ENCODE measurements at places on chromosomes 2 and 18.

DNA sequence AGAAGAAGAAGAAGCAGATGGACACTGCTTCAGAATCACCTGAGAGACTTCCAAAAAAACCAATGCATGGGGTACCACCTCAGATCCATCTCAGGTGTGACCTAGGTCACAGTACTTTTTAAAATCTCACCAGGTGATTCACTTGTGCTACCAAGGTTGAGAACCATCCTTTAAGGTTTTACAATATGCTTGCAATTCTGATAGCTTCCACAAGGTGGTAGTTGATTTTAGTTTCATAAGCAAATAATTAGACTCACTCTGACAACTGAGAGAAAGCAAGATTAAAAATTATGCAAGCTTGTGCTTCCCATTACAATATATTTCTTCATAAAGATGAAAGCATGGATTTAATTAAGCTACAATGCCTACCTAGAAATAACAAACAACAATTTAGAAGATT, 355.1 kb downstream of the EN1 start:
- DNase-seq: no peak

GRCh38 chr2:240956171-240956934, 42.1 kb upstream of the SNED1 start:
- peak; percentile 30 for DNase-seq

DNA sequence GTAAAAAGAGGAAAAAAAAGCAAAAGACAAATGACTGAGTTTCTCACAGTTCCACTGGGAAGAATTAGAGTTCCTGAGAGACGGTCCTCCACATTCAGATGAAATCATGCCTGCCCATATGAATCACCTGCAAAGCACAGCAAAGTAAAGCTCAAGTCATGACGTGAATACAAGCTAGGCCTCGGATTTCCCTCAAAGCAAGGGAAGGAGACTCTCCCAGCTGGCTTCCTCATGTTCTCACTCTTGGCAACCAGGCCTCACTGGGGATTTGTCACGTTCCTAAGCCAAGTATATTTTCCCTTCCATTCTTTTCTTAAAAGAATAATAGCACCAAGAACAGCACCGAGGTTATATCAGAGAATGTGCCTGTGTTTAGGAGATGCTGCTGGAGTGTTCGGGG, 47.0 kb downstream of the CYP27C1 start:
- peak; percentile 57 for DNase-seq

- DNase-seq: no peak
Measured at GRCh38 chr2:75775311-75775823, 64.7 kb upstream of the GCFC2 start.

DNA sequence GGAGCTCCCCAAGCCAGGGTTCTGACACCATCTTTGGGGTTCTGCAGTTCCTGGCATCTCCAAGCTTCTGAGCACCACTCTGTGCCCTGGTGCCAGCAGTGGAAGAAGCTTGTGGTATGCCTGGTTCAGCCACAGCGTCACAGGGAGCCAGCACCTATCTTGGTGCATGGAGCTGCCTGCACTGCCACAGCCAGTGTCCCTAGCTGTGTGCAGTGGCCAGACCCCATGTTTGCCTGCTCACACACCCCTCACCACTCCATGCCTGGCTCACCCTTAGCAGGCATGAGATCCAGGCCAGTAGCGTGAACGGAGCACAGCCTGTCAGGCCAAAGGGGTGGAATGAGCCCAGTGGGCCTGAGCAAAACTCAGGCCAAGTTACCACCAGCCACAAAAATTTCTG, 290.2 kb upstream of the LRATD1 start:
- DNase-seq: no peak

DNA sequence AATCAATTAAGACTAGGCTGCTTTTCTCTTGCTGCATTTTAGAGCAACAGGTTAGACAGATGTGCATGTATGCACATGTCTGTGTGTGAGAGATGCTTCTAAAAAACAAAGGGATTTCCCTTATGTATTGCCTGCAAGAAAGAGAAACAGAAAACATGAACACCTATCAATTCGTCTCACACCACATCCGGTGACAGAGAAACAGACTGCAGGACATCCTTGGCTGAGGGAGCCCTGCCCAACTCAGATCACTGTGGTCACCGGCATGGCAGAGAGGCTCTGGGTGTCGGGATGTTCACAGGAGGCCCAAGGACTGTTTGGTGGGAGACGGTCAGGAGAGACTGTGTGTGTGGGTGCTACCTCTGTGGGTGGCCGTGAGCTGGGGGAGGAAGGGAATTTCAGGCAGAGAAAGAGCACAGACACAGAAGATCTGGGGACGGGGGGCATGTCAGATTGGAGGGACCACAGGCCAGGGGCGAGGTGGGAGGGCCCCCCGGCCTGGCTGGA, 24.9 kb downstream of the FHL2 start:
- DNase-seq: no peak

GRCh38 chr2:197251576-197251975, 59.0 kb downstream of the ANKRD44 start:
- DNase-seq: no peak

DNA sequence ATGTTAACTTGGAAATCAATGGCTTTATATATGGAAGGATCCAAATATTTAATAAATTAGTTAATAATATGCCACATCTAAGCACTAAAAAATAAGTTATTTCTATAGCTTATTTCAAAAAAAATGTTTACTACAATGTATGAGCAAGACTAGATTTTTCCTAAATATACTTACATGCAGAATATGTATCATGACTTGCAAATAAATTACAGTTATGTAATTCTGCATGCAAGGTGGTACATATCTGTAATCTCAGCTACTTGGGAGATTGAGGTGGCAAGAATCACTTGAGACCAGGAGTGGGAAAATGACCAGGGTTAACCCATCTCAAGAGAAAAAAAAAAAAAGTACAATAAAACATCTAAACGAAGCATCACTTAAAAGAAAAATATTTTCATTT, 11.6 kb downstream of the PUM2 start:
- no peak for DNase-seq

DNA sequence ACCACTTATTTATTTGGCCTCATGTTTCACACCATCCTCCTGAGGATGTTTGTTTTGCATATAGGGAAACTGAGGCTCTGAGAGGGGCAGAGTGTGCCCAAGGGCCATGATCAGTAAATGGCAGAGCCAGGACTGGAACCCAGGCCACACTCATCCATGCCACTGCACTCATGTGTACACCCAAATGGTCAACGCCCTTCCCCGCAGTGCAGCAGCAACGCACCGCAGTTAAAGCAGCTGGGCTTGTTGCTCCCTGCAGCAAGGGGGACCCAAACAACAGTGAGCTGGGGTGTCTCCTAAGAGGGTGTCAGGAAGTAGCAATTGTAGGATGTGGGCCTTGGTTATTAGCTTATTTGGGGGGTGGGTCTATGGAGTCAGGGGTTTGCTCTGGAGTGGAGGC, 36.6 kb downstream of the ZAP70 start:
- DNase-seq: no peak

- DNase-seq: no peak
Measured at GRCh38 chr18:4157352-4157751, 297.8 kb downstream of the DLGAP1 start.

- no peak for DNase-seq
Measured at GRCh38 chr2:70979180-70979488, 704 bp downstream of the ANKRD53 start.

DNA sequence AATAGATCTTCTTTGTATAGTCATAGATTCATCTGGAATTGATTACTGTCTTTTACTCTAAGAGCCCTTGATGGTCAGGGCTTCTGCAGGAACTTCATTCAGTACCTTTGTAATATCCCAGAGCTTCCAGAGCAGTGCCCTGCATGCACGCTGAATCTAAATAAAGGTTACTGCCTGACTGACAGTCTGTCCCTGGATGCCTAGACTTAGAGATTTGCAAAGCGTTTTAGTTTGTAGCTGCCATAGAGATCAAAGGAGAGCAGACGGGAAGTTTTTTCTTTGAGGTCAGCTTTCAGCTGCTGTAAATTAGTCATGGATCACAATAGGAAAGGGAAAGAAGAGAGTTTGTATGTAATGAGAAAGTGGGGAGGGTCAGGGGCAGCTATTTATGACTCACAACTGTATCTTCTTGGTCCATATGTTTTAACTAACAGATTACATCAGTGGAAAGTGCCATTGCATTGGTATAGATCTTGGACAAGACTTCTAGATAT, 45.2 kb upstream of the NYAP2 start:
- DNase-seq: no peak

DNA sequence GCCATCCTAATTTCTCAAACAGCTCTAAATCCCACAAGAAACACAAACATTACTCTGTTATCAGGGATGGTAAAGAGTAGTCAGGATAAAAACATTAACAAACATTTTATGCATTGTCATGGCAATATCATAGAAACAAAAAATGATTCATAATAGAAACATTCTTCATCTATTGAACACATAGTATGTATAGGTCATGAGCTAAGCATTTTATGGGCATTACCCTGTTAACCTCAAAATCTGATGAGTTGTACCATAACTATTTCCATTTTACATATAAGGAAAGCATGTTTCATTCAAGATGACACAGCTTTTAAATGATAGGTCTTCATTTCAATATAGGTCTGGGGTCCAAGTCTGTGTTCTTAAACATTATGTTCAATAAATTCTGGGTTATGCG, 344.9 kb downstream of the RND3 start:
- no peak for DNase-seq

- no peak for DNase-seq
Measured at GRCh38 chr2:19675856-19676460, 225.8 kb downstream of the TTC32 start.

DNA sequence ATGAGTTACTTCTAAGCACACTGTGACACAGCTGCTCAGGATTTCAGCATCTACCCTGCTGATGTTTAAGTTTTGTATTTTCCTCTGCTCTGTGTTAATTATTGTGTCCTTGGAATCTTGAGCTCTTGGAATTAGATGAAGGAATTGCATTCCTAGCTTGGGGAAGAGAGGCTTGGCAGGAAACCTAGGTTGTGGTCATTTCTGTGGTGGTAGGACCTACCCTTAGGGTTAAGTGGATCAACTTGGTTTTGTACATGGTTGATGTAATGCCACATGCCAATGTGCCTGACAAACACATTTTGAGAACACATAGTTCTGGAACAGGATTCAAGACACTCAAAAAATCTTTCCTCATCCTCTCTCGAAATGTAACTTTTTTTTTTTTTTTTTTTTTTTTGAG, 264.5 kb upstream of the MEX3C start:
- no peak for DNase-seq

DNA sequence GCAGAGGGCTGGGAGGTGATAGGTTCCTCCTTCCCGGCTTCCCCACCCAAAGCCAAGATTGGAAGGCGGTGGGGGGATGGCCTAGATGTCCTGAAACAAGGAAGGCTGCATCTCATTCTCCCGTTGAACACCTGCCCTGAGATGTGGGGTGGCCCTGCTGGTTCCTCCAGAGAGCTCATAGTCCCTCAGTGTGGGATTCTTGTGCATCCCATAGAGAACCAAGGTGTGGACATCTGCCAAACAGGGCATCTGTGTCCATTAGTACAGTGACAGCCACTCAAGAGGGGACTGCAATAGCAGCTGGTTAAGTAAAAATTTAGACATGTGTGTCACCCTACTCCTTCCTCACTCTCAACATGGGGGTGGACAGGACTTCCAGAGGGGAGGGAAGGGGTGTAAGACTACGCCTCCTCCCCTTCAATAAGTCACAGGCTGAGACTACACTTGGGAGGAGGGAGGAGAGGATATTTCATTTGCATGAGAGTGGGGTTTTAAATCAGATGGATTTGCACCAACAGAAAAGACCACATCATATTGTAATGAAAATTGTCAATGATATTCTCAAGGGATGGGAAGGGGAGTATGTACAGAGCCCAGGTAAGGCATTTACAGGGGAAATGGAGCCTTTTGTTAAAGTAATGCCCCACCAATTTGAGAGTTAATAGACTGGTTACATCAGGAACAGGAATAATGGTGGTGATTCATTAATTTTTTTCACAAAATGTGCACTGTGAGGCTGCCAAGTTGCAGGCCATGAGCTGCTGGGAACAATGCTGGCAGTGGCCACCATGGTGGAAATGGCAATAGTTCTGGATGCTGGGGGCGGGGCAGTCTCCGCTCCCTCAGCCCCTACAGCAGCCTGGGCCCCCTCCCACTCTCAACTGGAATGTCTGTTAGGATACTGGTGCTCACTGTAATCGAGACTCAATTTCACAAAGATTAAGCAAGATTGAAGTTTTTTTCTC, 80.6 kb downstream of the TEX51 start:
- DNase-seq: no peak

DNA sequence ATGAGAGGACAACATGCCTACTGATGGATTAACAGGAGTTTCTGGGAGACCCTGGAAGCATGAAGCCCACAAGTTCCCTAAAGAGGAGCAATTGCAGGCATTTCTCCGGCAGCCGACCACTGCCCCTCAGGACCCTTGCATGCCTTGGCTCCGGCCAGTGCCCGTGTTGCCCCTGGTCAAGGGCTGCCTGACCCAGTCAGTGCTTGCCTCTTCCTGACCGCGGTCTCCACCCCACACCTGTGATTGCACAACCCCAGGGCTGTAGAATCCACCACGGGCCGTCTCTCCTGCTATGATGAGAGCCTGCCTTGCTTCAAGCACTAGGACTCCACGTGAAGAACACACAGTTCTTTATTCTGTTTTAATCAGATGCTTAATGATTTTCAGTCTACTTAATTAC, 127.5 kb downstream of the GLI2 start:
- DNase-seq: no peak

DNA sequence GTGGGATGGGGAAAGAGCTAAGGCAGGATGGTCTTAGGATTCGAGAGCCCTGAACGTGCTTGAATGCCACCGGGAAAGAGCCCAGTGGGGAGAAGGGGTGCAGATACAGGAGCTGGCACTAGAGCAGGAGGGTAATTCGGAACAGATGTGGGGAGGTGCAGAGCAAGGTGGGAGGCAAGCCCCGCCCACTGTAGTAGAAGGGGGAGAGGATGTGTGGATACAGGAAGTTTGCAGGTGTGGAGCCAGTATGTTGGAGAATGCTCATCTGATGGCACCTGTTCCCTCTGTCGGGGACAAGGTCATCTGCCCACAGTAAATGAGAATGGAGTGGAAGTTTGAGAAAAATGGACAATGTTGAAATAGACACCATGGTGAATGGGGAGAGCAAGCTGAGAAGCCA, 28.8 kb downstream of the CHST10 start:
- no peak for DNase-seq
